Activated T-cell treated with anti-CD3 and anti-CD28 coated beads for 1 hour (primary cell): ENCODE measurements at places on chromosomes 16 and 17.

DNA sequence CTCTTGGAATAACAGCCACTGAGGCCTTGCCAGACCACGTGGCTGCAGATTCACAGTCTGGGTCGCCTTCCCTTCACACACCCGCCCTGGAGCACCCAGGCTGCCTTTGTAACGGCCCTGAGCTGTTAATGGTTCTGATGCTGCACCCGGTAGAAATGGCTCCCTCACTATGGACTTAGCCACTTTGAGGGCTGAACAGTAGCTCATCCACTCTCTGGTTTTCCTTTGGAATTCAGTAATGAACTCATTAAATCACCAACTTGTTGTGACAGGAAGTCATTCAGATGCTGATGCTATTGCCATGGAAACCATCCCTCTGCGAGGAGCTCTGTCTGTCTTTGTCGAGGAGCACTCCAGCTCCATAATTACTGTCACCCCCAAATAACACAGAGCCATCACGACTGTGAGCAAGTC is 59.2 kb downstream of the CDK5R1 start:
- DNase-seq: no peak

GRCh38 chr17:18850679-18851078 is 7.3 kb upstream of the PRPSAP2 start:
- no peak for DNase-seq

DNA sequence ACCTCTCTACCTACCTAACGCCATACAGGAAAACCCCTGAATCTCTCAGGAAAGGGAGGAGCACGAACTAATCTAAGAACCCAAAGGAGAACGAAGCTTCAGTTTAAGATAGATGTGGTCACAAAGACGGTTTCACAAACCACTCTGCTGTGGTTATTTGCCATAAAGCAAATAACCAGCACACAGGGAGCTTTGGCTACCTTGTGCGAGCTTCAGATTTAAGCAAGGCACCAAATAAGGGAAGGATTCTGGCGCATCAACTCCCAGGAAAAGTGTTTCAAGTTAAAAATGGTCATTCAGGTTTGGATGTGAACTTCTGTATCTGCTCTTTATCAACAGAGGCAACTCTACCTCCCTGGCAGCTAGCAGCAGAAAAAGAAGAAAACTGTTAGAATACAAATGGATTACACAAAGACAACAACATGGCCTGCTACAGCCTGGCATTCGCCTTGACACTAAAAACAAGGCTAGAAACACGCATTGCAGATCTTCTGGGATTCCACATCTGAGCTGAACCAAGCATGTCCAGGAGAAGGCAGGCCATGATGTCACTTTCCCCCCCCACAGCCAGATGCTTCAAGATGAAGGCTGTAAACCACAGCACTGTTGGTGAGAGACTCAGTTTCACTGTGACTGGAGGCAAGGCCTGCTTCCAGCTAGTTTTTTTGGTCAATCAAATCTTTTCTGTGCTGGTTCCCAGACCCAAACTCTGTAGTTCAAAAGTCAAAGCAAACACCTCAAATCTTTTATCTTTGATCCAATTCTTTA is 43.6 kb downstream of the SMG6 start:
- DNase-seq: peak; percentile 22

- DNase-seq: no peak
Measured at GRCh38 chr17:73765824-73766563, 121.7 kb upstream of the SDK2 start.

DNA sequence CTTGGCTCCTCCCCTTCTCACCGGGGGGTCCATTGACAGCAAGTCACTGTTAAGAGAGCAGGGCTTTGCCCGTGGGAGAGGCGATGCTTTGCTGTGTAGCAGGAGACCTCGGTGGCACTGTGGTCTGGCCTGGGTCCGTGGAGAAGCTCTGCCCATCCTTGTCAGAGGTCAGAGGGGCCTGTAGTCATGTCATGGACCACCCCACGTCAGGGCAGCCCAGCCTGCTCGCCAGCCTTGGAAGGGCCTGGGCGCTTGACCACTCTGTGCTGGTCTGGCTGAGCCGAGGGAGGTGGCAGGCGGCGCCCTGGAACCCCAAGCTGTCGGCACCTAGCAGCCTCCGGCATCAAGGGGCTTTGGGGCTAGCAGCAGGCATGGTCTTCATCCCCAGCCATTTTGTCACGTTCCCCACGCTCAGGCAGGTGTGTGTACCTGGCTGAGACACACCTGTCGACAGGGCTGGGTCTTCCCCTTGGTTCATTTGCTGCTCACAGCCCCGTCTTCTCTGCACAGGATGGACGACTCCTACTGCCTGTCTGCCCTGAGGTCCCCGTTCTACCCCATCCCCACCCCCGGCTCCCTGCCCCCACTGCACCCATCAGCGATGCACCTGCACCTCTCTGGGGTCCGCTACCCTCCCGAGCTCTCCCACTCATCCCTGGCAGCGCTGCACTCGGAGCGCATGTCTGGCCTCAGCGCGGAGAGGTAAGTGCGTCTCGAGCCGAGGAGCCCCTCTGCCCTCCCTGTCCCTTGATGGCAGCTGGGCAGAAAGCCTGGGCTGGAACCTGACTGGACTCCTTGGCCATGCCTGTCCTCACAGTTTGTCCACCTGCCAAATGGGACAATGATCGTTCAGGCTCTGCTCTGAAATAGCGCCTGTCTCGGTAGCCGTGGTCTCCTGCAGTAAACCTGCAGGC is 33.3 kb downstream of the GINS2 start:
- DNase-seq: no peak

GRCh38 chr16:3520413-3520812 is 19.6 kb downstream of the CLUAP1 start:
- no peak for DNase-seq

DNA sequence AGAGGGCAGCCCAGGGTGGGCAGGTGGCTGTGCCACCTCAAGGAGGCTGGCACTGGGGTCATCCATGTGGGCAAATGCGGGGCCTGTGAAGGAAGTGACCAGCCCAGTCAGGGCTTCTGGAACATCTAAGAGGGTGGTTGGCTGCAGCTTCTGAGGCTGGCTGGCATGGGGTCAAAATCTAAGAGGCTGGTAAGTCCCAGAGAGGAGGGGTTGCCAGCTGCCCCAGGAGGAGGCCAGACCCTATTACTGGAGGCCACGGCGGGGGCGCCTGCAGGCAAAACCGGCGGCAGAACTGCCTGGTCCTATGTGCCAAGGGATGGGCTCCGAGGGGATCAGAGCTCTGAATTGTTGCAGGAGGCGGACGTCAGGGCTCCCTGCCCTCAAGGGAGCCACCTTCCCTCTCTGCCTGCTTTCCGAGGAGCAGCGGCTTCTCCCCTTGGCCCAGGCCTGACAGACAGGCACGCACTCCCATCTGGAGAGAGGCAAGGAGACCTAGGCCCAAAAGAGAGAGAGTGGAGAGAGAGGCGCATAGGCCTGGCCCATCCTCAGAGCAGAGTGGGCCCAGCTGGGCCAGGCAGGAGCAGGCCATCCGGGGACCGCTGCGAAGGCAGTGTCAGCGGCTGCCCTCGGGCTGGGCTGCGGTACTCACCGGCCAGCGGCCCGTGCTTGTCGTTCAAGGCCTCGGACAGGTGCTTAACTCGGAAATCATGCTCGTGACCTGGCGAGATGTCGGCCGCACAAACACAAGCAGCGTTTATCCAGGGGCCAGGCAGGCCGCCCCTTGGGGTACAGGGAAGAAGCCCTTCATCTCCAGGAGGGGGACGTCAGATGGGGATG is 10.9 kb downstream of the ZACN start:
- no peak for DNase-seq

DNA sequence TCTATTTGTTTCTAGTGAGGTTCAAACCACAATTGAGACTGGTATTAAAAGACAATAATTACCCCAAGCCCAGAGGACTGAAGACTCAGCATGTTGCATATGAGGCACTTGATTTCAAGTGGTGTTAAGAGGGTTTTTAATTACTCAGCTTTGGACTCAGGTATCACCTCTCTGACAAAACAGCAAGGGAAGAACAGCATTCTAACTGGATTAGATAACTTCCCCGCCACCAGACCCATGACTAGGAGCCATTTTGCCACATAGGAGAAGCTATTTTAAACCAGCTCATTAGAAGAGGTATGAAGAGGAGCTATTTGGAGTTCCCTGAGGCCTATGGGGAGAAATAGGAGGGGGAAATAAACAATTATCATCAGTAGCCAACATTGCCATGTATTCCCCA is 226.1 kb upstream of the TOX3 start:
- no peak for DNase-seq

DNA sequence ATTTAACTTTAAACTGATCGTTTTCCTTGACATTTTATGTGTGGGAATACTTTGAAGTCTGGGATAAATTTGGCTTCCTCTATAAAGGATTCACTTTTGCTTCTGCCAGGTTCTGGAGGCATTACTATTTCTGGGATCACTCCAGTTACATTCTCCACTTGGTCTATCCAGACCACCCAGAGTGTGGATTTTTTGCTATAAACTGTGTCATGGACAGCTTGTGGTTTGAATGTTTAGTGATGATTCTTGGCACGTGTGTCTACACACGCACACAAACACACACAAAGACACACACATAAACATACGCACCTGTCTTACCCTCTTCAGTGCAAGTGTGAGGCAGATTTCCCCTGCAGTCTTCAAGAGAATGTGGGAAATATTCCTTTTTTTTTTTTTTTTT is 27.4 kb upstream of the MSI2 start:
- no peak for DNase-seq

DNA sequence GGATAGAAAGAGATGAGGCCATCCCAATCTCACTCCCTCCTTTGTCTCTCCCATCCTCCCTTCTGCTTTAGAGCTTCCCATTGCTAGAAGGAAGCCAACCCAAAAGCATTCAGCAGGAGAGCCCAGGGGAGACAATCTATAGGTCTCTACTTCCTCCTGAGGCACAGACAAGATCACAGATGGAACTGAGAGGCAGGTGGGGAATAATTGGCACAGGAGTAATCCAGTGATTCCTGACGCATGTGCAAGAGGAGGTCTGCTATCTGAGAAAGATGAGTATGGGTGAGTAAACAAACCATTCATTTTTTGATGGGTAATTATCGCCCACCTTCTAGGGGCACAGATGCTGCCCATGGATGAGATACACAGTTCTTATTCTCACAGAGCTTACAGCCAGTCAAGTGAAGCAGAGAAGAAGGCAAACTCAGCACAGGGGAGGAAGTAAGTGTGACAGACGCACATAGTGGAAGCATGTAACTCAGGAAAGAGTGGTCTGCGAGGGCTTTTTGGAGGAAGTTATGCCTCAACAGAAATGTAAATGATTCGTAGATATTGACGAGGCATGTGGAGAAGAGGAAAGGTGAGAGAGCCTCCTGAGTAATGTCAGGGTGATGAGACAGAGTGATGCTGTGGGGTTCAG is 88.9 kb upstream of the HLF start:
- DNase-seq: no peak

DNA sequence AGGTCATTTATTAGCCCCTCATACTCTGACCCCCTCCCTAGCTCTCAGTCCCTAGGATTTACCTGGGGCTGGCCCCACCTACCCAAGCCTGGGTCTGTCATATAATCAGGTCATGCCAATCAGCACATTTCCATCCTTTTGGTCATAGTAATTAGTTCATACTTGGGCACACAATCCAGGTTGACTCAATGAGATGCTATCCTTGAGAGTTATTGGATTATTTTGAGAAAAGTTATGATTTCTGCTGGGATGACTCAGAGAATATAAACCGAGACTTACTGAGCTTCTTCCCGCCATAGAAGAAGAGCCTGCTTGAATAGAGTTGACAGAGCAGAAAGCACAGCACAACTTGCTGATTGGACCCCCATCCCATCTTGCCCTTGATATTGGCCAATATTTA is 331.5 kb downstream of the CBLN1 start:
- DNase-seq: no peak

DNA sequence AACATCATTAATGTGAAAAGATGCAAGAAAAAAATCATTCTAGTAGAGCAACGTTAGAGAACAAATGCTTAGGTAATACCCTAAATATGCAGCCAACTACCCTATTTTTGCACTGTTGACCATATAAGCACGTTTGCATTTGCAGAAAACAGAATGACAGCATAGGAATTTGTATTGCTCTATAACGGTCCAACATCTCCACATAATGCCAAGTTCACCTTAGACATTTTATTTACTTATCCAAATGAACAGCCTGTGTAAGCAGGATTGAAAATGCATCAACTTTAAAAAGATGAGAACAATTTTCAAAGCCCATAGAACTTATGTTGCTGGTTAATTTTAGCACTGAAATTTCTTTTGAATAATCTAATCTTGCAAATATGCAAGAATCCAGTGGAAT is 19.1 kb upstream of the RSL1D1 start:
- DNase-seq: no peak

- DNase-seq: no peak
Measured at GRCh38 chr17:2214047-2214928, 89.3 kb downstream of the SMG6 start.

DNA sequence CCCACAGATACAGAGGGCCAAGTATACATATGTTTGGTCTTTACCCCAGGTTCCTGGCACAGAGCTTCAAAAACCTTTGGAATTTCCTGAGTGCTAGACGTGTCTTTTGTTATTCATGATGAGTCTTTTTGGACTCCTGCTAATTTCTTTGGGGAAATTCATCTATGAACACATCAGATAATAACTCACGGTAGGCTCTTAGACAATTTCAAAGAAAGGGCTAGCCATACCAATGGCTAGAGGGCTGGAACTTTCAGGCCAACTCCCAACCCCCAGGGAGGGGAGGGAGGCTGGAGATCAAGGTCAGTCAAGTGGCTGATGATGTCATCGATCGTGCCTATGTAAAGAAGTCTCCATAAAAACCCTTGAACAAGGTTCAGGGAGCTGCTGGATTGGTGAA is 101.9 kb downstream of the STX8 start:
- DNase-seq: no peak
